ENCODE measurements at places on chromosomes 3 and 15.

DNA sequence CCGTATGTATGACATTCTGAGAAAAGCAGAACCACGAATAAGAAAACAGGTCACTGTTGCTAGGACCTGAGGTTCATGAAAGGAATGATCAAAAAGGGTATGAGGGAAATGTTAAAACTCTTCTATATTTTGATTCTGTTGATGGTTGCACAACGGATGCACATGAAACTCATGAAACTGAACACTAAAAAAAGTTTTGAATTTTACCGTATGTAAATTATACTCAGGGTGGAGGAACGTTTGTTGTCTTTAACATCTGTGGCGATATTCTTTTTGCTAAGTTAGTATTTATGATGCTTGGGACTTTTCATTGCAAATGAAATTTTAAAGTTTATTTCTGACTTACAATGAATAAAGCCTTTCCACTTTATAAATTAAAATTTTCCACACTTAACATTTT lies 55.4 kb downstream of the STAG1 start:
- DNase-seq, result no peak

- DNase-seq, result peak; percentile 34
Observed at GRCh38 chr15:44545913-44546802, 9.2 kb downstream of the EIF3J start.

- DNase-seq, result no peak
Observed at GRCh38 chr3:115293321-115293720, 146.2 kb upstream of the ZBTB20 start.

- DNase-seq, result no peak
Observed at GRCh38 chr3:126121074-126121473, 37.1 kb upstream of the SLC41A3 start.

- DNase-seq, result no peak
Observed at GRCh38 chr3:197226179-197226578, 72.2 kb downstream of the DLG1 start.

DNA sequence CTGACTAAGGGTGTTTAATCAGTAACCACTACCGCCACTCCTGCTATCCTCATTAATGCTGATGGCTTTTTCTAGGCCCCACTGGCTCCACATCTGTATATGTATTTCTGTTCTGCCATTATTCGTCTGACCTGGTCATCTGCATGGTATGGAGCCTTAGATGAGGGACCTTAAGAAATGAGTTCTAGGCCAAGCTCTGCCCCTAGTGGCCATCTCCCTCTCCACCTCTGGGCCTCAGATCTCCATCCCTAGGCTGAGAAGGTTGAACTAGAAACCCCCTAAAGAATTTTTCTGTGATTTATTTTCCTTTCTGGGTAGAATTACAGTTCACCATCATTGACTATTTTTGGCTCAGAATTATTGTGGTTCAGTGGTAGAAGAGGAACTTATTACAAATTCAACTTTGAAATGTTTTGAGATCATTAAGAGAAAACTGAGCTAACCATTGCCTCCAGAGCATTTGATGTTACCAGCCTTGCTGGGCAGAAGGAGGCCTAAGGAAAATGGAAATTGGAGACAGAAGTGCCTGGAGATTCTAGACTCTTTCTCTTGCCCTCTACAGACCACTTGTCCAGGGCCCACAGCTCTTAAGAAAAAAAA lies 325.2 kb upstream of the NR2E3 start:
- no peak for DNase-seq

- DNase-seq, result no peak
Observed at GRCh38 chr3:159675285-159675684, 313.4 kb upstream of the IL12A start.

GRCh38 chr15:33068007-33068481 lies 126.5 kb downstream of the FMN1 start:
- DNase-seq, result peak; percentile 52

GRCh38 chr3:123568875-123569274 lies 16.0 kb downstream of the HACD2 start:
- DNase-seq, result no peak

GRCh38 chr3:127940116-127940515 lies 25.1 kb downstream of the KBTBD12 start:
- no peak for DNase-seq

DNA sequence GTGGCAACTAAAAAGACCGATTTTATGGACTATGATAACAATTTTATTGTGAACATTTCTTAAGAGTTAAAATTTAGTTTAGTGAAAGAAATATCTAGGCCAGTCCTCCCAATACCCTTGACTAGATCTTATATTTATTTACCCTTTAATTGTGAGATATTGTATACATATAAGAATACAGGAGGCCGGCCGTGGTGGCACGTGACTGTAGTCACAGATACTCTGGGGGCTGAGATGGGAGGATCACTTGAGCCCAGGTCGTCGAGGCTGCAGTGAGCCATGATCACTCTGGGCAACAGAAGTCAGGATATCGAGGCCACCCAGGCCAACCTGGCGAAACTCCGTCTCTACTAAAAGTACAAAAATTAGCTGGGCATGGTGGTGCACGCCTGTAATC lies 756 bp upstream of the RMDN3 start:
- DNase-seq, result peak; percentile 47

DNA sequence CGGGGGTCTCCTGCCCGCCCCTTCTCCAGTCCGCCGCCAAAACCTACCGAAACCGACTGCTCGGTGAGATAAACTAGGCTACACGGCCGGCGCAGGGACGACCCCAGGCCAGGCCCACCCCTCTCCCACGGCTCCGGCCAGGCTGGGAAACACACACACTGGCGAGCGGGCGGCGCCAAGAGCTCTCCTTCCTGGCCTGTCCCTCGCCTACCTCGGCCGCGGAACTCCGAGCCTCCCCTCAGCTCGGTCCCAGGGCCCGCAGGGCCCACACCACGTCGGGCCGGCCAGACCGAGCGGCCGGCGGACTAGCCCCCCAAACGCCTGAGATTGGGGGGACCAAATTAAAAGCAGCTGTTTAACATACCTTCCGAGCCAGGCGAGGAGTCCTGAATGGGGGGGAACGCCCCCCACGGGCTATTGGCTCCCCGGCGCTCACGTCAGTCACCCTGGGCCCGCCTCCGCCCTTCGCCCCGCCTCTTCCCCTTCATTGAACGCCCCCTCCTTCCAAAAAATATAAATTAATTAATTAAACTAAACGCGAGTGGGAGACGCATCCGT lies 4.0 kb upstream of the SIN3A start:
- DNase-seq, result peak; percentile 91

GRCh38 chr3:7282988-7283387 lies 422.1 kb downstream of the GRM7 start:
- no peak for DNase-seq
